ENCODE measurements at places on chromosomes 5 and 9. TPM values are rescaled to one million over a fixed set of nuclear protein-coding genes. Genes with fewer than 3 reads are reported as not detected.

DNA sequence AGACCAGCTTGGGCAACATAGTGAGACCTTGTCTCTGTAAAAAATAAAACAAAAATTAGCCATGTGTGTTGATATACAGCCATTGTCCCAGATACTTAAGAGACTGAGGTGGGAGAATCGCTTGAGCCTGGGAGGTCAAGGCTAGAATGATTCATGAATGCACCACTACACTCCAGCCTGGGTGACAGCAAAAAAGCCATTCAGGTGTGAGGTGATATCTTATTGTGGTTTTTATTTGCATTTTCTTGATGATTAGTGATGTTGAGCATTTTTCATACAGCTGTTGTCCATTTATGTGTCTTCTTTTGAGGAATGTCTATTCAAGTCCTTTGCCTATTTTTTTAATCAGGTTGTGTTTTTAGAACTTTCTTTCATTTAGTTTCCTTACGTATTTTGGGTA, 23.2 kb downstream of the MTAP start:
- peaks cover 50% of the 10 kb centered on the region for H3K36me3 ChIP-seq
- no peaks in the 10 kb centered on the region for H3K4me1 ChIP-seq
- no peak overlapping the region for H3K27ac ChIP-seq

DNA sequence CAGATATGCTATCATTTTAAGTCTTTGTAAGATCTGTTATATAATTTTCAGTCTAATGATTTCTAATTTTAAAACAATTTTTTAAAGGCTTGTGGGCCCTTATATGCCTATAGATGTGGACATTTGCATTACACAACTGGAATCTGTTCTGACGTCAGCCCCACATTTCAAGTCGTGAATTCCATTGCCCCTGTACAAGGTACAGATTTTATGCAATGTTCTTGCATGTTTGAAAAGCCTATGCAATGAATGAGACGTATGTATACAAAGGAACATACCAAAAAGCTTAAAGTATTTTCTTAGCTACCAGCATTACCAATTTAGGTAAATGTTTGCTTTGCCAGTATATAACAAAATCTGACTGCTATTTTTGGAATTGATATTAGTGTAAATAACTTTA, 77.2 kb downstream of the ITGA1 start:
- peaks cover 3% of the 10 kb centered on the region for H3K4me1 ChIP-seq
- H3K36me3 ChIP-seq, result no peaks in the 10 kb centered on the region
- H3K27me3 ChIP-seq, result peaks cover 2% of the 10 kb centered on the region
- H3K4me3 ChIP-seq, result no peak overlapping the region

DNA sequence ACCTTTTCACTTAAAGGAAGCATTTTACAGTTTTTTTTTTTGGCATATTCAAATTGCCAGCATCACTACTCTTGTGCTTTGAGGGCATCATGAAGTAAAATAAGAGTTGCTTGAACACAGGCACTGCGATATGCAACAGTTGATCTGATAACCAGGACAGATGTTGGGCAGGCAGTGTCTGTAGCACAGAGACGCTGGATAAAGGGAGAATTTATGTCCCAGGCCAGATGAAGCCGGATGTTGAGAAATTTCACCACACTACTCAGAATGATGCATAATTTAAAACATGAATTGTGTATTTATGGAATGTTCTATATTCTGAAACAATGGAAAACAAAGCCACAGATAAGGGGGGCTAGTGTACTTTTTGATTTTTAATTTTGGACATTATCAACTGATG, 71.4 kb downstream of the SLC12A2 start:
- H3K4me1 ChIP-seq, result no peaks in the 10 kb centered on the region
- H3K36me3 ChIP-seq, result peaks cover 21% of the 10 kb centered on the region
- no peak overlapping the region for H3K27ac ChIP-seq
- H3K4me3 ChIP-seq, result no peak overlapping the region
- DNase-seq, result no peak
- H3K27me3 ChIP-seq, result no peaks in the 10 kb centered on the region

- H3K4me3 ChIP-seq, result no peak overlapping the region
- peaks cover 9% of the 10 kb centered on the region for H3K36me3 ChIP-seq
- no peak for DNase-seq
These were observed 17.7 kb upstream of the PHYHD1 start for GRCh38 chr9:128903079-128903461.

Gene WDR70
- 28.9 TPM for total RNA-seq

DNA sequence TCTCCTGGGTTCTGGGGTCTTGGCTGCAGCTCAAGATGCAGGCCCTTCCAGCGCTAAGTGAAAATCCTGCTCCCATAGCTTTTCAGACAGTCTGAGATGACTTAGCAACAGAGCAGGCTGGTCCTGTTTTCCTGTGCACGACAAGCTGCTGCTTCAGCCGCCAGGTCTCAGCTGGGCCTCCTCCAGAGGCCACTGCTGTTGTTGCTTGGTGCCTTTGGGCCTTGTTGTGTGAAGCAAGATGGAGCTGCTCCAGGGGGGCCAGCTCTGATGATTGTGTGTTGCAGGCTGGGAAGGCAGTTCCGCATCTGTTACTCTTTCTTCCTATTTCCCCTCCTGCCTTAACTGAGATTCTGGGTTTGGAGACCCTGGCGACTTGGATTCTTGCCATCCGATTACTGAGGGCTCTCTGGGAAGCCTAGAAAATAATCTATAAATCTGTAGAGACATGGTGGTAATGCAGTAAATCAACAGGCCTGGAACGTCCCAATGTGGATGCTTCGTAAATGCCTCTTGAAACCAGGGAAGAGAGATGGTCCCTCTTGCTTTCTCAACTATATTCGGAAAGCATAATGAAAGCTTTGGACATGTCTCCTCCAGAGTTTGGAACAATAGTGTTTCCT, 3.2 kb downstream of the MAP1B start:
- DNase-seq, result no peak
- no peak overlapping the region for H3K4me3 ChIP-seq
- peak overlapping the region; percentile 80 for H3K27ac ChIP-seq
- H3K27me3 ChIP-seq, result peaks cover 10% of the 10 kb centered on the region

Gene HAVCR2
- 0.15 TPM for total RNA-seq

Gene CHSY3
- total RNA-seq, result 21.2 TPM

- H3K27me3 ChIP-seq, result peaks cover 2% of the 10 kb centered on the region
- DNase-seq, result no peak
- peaks cover 3% of the 10 kb centered on the region for H3K36me3 ChIP-seq
- no peak overlapping the region for H3K4me3 ChIP-seq
- H3K4me1 ChIP-seq, result peaks cover 5% of the 10 kb centered on the region
These were observed 44.2 kb upstream of the SPIN1 start for GRCh38 chr9:88344013-88344412.

Gene SPINK1
- not detected for total RNA-seq

- no peaks in the 10 kb centered on the region for H3K36me3 ChIP-seq
- H3K27me3 ChIP-seq, result peaks cover 10% of the 10 kb centered on the region
- H3K4me1 ChIP-seq, result peaks cover 9% of the 10 kb centered on the region
- H3K4me3 ChIP-seq, result no peak overlapping the region
- no peak for DNase-seq
These were observed 133.9 kb upstream of the ZNF618 start for GRCh38 chr9:113741886-113742854.

Gene RXRA
- 83.3 TPM for total RNA-seq

GRCh38 chr9:114196979-114197622, 41.8 kb downstream of the COL27A1 start:
- no peak overlapping the region for H3K4me3 ChIP-seq
- no peak for DNase-seq
- H3K27ac ChIP-seq, result no peak overlapping the region
- no peaks in the 10 kb centered on the region for H3K4me1 ChIP-seq

DNA sequence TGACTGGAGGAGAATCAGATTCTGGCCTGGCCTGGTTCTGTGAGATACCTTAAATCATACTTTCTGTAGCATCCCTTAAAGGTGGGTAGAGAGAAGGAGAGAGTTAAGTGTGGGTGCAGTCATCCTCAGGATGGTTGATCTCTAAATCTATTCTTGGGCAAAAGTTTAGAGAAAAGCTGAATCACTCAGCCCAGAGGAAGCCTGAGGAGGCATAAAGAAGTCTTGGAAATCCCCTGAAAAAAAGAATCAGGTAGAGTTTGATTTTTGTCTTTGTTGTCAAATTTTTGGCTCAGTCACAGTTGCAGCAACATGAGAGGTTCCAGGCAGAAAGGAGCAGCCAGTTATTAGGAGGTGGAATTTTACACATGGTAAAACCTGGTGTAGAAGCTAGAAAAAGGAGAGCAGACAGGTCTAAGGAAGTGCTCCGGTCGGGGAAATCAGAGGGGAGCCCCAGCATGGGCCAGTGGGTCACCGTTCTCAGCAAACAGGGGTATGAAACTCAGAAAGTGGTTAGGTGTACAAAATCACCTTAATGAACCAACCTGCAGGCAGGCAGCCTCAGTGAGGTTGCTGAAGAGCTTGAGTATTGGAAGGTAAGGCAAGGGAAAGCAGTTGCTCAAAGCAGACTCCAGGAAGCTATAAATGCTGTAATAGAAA, 116.2 kb upstream of the CNTLN start:
- no peak for DNase-seq
- H3K4me1 ChIP-seq, result peaks cover 5% of the 10 kb centered on the region
- H3K27ac ChIP-seq, result no peak overlapping the region
- H3K27me3 ChIP-seq, result no peaks in the 10 kb centered on the region
- no peak overlapping the region for H3K4me3 ChIP-seq

GRCh38 chr5:111582993-111583601, 70.8 kb upstream of the STARD4 start:
- no peak overlapping the region for H3K27ac ChIP-seq
- H3K4me1 ChIP-seq, result peaks cover 13% of the 10 kb centered on the region
- no peak for DNase-seq
- H3K27me3 ChIP-seq, result peaks cover 4% of the 10 kb centered on the region
- no peaks in the 10 kb centered on the region for H3K36me3 ChIP-seq

GRCh38 chr5:55498457-55498856, 36.3 kb downstream of the PLPP1 start:
- no peak for DNase-seq
- no peak overlapping the region for H3K27ac ChIP-seq
- no peak overlapping the region for H3K4me3 ChIP-seq
- no peaks in the 10 kb centered on the region for H3K27me3 ChIP-seq
- H3K36me3 ChIP-seq, result no peaks in the 10 kb centered on the region

Gene PLAC8L1
- 0.80 TPM for total RNA-seq

Gene TXN
- 156 TPM for total RNA-seq

DNA sequence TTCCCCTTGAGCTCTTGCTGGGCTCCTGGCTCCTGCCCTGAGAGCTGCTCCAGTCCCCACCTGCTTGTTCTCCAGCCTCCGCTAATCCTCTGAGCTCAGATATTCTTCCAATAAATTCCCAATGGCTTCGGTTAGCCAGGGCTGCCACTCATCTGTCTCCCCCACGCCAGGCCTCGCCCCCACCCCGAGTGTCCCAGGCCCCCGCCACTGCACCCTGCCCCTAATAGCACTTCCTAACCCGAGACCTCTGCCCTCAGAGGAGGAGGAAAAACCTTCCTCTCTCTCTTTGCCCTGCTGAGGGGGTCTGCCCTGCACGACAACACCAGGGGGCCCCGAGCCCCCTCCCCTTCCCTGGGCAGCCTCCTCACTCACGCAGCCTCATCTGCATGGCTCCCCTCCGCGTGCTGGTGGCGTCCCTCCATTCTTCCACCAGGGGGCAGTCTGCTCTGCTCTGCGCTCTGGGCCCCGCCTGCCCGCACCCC, 5.4 kb upstream of the LCN15 start:
- H3K27me3 ChIP-seq, result peaks cover 11% of the 10 kb centered on the region
- H3K36me3 ChIP-seq, result no peaks in the 10 kb centered on the region
- DNase-seq, result peak; percentile 72
- no peak overlapping the region for H3K27ac ChIP-seq
- H3K4me3 ChIP-seq, result no peak overlapping the region

Gene FBXL7
- total RNA-seq, result 63.8 TPM

DNA sequence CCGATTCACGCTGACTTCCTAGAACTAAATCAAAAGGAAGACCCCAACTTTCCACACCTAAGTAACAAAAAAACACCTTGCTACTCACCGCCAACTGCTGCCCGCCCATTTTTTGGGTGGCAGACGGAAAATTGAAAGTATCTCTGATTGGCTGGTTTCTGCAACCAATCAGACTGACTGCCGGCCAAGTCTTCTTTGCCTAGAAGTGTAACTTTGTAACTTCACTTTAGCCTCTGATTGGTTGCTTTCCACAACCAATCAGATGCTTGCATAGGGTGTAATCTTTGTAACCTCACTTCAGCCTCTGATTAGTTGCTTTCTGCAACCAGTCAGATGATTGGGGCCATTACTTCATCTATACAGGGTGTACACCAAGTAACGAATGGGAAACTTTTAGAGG, 42.6 kb upstream of the ANKH start:
- H3K4me3 ChIP-seq, result no peak overlapping the region
- no peaks in the 10 kb centered on the region for H3K4me1 ChIP-seq
- no peak for DNase-seq
- H3K27ac ChIP-seq, result no peak overlapping the region
- peaks cover 3% of the 10 kb centered on the region for H3K36me3 ChIP-seq

GRCh38 chr5:52469420-52469819, 318.3 kb upstream of the ITGA1 start:
- DNase-seq, result no peak
- no peak overlapping the region for H3K4me3 ChIP-seq
- no peaks in the 10 kb centered on the region for H3K4me1 ChIP-seq
- H3K27me3 ChIP-seq, result no peaks in the 10 kb centered on the region

All from endothelial cell (in vitro differentiated cells).